ENCODE measurements at places on chromosomes 4 and X. TPM values are rescaled to one million over a fixed set of nuclear protein-coding genes. Genes with fewer than 3 reads are reported as not detected.

The TCEANC gene
- polyA plus RNA-seq, result 1.6 TPM

The CLDN22 gene
- not detected for polyA plus RNA-seq

The GBA3 gene
- polyA plus RNA-seq, result not detected

The RNF128 gene
- 0.74 TPM for polyA plus RNA-seq

The UNC5C gene
- polyA plus RNA-seq, result 11.6 TPM

The AMOT gene
- 7.5 TPM for polyA plus RNA-seq

The TCP11X2 gene
- polyA plus RNA-seq, result not detected

Measured in fibroblast of lung (primary cell).